SK-N-SH (cell line): ENCODE measurements at places on chromosomes 1 and 21. TPM values are rescaled to one million over a fixed set of nuclear protein-coding genes. Genes with fewer than 3 reads are reported as not detected.

Gene MSH4
- polyA plus RNA-seq = not detected in 2 replicates

DNA sequence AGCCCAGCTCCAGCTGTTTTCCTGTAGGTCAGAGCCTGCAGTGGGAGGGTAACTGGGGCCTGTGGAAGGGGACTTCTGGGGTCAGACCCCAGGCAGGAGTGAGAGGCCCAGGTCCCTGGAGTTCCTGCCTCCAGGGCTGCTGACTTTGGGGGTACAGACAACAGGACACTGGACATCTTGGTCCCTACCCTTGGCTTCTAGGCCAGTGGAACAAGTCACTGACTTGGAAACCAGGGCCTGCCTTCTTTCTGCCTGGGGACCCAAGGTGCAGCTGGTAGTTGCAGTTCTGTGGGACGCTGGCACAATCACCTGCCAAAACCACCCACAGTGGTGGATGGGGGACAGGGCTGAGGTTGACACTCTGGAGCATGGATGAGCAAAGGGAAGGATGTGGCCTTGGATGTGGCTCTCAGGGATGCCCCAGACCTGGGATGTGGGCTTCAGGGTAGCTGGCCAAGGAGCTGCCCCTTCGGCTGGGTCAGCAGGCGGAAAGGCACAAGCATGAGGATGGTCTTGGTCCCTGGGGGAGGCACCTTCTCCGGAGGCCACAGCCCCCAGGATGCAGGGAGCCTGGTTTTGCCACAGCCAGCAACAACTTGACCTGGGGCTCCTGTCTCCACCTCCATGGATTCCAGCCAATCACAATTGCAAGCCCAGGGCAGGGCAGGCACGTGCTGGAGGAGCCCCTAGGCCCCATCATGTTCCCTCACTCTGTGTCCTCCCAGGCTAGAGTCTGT lies 5.8 kb downstream of the JMJD4 start:
- peak overlapping the region; percentile 63 for H3K4me3 ChIP-seq
- peaks cover 31% of the 10 kb centered on the region for H3K4me1 ChIP-seq
- DNase-seq = peak; percentile 25
- peaks cover 6% of the 10 kb centered on the region for H3K36me3 ChIP-seq
- no peak overlapping the region for H3K27ac ChIP-seq

Gene CHRM3
- polyA plus RNA-seq = 0.07 and 0.16 TPM in 2 replicates

Gene TPTE
- not detected in 2 replicates for polyA plus RNA-seq

Gene PSRC1
- 19.4 and 20.3 TPM in 2 replicates for polyA plus RNA-seq

Gene SHE
- polyA plus RNA-seq = not detected in 2 replicates

- H3K4me3 ChIP-seq = no peak overlapping the region
- no peak for DNase-seq
- no peaks in the 10 kb centered on the region for H3K4me1 ChIP-seq
- H3K36me3 ChIP-seq = no peaks in the 10 kb centered on the region; the same call in 1 of the 2 replicates
- H3K27ac ChIP-seq = no peak overlapping the region
- no peaks in the 10 kb centered on the region for H3K27me3 ChIP-seq
Observed at GRCh38 chr1:1244192-1244811, 2.2 kb downstream of the C1QTNF12 start.

DNA sequence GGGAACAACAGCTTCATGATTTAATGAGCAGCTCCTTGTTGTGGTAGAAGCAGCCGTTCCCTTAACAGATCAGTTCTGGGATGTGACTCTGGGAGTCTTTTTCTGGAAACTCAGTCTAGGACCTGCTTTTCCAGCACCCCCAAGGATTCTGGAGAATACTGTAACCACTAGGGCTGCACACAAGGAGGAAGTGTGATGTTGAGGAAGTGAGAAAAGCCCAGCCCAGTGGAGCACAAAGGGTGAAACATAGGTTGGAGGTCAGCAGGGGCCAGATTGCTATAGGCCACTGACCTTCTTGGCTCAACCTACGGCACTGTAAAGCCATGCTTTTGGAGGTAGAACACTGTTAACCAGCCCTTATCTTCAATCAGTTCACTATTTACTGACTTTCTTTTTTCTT lies 10.1 kb upstream of the PLA2G5 start:
- no peaks in the 10 kb centered on the region for H3K27me3 ChIP-seq
- no peak overlapping the region for H3K27ac ChIP-seq
- no peaks in the 10 kb centered on the region for H3K36me3 ChIP-seq
- DNase-seq = no peak
- no peak overlapping the region for H3K4me3 ChIP-seq
- no peaks in the 10 kb centered on the region for H3K4me1 ChIP-seq

DNA sequence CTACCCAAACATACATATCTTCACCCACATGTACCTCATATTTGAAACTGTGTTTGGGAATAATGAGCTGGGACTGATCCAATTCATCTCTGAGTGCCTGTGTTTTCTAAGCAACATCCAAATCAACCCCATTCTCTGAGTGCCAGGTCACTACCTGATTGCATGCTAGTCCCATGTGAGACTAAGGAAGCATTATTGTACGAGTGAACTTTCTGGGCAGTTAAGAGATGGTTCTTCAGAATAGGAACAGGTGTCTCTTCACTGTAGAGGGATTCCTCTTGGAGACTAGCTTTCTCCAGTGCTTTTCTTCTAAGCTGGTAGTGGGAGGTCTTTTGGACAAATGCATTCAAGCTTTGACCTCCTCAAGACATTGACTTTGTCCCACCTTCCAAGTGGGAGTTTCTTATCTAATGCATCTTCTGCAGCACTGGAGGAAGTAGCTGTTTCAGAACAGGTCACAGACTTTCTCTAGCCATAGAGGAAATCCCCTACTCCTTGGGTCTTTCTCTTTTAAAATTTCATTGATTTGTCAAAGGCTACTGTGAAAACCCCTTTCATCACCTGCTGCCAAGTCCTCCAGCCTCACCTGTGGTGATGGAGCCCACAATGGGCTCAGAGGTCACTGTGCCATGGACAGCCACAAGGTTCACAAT lies 172.0 kb upstream of the KIAA0040 start:
- no peak overlapping the region for H3K27ac ChIP-seq
- H3K4me3 ChIP-seq = no peak overlapping the region
- DNase-seq = no peak
- H3K36me3 ChIP-seq = no peaks in the 10 kb centered on the region
- H3K4me1 ChIP-seq = no peaks in the 10 kb centered on the region
- H3K27me3 ChIP-seq = no peaks in the 10 kb centered on the region

DNA sequence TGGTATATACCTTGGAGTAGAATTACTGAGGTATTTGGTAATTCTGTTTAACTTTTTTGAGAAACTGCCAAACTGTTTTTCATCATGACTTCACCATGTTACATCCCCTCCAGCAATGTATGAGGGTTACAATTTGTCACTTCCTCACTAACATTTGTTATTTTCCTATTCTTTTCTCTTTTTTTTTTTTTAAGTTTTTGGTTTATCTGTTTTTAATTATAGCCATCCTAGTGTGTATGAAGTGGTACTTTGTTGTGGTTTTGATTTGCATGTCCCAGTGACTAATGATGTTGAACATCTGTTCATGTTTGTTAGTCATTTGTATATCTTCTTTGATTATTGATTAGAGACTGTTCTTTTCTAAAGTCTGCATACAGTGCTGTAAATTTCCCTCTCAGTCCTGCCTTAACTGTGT lies 147.3 kb downstream of the HS2ST1 start:
- no peaks in the 10 kb centered on the region for H3K36me3 ChIP-seq
- DNase-seq = no peak
- H3K27me3 ChIP-seq = no peaks in the 10 kb centered on the region
- no peak overlapping the region for H3K4me3 ChIP-seq

DNA sequence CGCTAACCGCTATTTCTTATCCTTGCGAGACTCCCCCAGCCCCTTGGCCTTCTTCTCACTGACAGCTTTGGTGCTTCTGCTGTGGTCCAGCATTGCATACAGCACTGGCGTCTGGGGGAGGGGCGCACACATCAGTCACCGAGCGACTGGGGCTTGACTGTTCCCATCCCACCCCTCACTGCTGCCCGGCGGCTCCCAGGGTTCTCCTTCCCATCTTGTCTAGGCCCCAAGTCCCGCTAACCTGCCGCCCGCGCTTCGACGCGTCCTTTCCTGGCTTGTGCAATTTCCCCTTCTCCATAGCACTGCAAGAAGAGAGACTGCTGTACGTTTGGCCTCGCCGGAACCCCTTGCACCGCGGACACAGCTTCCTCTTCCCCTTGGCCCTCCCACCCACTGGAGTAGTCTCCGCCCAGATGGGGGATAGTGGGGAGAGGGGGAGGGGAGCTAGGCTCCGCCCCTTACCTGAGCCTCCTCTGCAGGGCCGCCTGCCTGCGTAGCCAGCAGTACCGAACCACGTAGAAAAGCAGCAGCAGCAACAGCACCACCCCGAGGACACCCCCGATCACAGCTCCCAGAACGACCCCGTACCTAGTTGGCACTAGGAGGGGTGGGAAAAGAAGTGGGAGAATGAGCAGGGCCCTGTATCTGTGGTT lies 3.8 kb downstream of the MPZ start:
- no peaks in the 10 kb centered on the region for H3K27me3 ChIP-seq
- DNase-seq = peak; percentile 91
- peak overlapping the region; percentile 79 for H3K4me3 ChIP-seq
- peaks cover 11% of the 10 kb centered on the region for H3K4me1 ChIP-seq
- H3K36me3 ChIP-seq = no peaks in the 10 kb centered on the region
